ENCODE measurements at places on chromosomes 2 and 18.

- no peak for DNase-seq
Observed at GRCh38 chr2:233290051-233290845, 17.4 kb upstream of the SAG start.

GRCh38 chr2:78887446-78887845 is 138.1 kb upstream of the REG3G start:
- no peak for DNase-seq

DNA sequence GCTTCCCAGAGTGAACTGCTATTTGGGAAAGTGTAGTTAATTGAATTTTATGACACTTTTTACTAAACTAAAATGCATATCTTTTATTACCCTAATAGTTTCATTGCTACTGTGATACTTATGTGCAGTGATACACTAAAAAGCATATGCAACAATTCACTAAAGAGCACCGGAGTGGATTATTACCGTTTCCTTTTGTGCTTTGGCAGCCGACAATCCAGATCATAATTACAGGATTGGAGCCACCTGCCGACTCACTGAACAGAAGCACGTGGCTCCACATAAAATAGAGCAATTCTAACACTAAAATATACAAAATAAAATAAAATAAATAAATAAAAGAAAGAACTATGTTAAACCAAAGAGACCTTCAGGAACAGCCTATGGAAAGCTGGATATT is 583.4 kb downstream of the NRXN1 start:
- DNase-seq, result no peak

- no peak for DNase-seq
Observed at GRCh38 chr2:69383176-69383812, 3.7 kb downstream of the GFPT1 start.

- no peak for DNase-seq
Observed at GRCh38 chr2:12720278-12720620, 3.5 kb downstream of the TRIB2 start.

DNA sequence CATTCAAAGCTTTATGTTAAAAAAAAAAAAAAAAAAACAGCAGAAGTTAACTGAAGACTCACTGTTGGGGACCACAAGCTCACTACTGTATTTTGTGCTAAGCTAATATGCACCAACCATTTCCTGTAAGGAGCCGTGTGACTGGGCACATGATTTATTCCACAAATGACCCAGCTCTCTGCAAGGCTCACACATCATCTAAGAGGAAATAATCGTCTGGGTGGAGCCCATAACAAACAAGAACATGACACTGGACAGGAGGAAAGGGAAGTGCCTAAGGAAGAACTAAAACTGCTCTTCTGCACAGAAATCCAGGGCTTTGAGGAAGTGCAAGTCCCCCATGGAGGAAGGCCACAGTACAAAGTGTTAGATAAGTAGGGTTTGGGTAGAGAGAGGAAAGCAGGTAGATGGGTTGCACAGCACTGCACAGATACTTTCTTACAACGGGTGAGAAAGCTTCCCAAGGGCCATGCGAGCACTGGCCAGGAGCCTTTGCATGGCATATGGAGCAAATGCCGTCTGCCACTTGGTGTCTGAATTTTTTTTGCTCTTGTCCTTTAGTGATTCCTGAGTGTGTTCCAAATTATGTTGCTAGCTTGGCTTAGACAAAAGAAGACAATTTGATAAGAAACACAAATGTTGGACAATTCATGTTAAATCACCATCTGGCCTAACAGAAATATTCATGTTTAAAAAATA is 24.4 kb downstream of the NFE2L2 start:
- DNase-seq, result peak; percentile 15

- no peak for DNase-seq
Observed at GRCh38 chr18:55088000-55088401, 128.7 kb upstream of the CCDC68 start.

GRCh38 chr2:149826471-149827125 is 239.0 kb upstream of the MMADHC start:
- no peak for DNase-seq

- no peak for DNase-seq
Observed at GRCh38 chr2:126882181-126882580, 16.5 kb upstream of the TEX51 start.

DNA sequence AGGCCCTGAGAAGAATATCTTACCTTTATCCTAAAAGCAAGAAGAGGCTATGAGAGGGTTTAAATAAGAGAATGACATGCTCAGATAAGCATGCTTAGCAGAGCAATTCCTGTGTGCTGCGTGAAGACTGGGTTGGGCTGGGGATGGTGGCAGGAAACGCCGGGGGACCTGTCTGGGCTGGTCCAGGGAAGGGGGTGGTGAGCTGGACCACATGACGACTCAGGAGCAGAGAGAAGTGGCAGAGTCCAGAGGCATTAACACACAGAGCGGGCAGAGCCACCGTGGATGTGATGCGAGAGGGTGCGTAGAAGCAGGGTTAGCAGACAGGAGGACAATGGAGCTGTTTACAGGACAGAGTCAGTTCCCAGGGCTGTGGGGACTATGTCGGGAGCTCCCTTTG is 84.5 kb downstream of the ZBTB7C start:
- DNase-seq, result no peak

- no peak for DNase-seq
Observed at GRCh38 chr18:8252371-8252770, 356.9 kb upstream of the RAB12 start.

DNA sequence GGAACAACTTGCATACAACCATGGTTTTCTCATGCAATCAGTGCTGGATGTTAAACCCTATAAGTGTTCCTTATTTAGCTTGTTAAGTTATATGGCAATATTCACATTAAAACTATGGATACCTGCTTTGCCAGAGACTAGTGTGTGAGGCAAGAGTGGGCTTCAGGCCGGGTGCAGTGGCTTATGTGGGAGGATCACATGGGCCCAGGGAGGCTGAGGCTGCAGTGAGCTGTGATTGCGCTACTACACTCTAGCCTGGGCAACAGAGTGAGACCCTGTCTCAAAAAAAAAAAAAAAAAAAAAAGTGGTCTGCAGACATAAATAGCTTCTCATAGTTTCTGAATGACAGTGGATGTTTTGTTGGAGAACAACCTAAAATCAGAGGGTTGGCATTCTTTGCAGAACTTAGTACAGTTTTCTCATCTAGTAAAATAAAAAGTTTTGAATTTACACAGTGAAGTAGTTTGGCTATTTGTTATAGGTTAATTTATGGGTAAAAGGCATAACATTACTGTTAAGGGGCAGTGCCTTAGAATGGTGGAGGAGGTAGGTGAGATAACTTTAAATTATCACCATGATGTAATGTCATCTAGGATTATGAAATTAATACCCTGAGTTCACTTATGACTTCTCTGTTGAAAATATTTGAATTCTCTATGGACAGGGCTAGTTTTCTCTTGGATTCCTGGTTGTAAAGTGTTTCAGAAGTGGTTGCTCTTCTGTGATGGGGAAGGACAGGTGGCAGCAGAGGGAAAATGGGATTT is 5.3 kb downstream of the CERS6 start:
- no peak for DNase-seq

- no peak for DNase-seq
Observed at GRCh38 chr2:60414495-60415138, 138.8 kb downstream of the BCL11A start.

Measured in stimulated activated CD8-positive, alpha-beta memory T cell treated with anti-CD3 and anti-CD28 coated beads, Interleukin-7, amount 100 ng/mL, for 4 hours (primary cell).